ENCODE measurements at places on chromosomes 16 and 17.

- no peak for DNase-seq
Observed at GRCh38 chr16:424033-424622, 1.3 kb upstream of the RAB11FIP3 start.

- DNase-seq, result no peak
Observed at GRCh38 chr17:49514071-49514721, 19.1 kb downstream of the NGFR start.

DNA sequence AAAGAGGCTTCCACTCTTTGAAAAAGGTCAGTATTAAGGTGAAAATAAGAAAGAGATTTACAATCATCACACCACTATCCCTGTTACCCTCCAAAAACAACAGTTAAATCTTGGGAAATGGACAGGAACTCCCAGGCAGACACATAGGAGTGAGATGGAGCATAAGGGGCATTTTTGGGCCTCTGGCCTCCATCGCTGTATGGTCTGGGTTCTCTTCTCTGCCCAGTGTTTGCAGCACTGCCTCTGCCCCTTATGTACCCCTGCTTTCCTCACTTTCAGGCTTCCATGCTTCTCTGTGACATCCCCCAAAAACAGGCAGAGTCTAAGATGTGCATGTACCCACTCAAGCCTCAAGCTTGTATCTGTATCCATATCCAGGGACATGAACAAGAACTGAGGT, 630 bp upstream of the HOXB2 start:
- DNase-seq, result no peak

DNA sequence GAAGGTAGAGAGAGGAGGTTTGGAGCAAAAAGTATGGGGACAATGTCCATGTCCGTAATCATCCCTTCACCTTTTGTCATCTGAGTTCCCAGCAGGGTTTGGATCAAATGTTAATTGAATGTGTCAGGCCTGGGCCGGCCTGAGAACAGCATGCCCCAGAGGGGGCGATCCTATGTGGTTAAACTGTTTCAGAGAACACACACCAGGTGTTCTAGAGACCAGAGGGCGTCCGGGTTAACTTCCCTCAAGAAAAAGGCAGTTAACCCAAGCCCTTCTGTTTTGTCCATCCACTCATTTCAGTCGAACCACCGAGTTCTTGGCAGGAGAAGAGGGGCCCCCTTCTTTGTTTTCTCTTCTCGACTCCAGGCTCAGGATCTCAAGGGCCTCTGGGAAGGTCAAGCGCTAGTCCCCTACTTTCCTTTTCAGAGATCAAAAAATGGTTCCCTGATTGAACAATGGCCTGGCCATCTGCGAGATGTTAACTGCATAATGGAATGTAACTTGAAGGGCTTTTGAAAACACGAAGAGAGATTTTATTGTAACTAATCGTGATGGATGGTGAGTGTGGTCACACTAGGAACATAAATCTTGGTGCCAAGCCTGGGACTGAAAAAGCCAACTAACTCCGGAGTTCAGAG, 142.5 kb downstream of the IRX3 start:
- DNase-seq, result no peak

DNA sequence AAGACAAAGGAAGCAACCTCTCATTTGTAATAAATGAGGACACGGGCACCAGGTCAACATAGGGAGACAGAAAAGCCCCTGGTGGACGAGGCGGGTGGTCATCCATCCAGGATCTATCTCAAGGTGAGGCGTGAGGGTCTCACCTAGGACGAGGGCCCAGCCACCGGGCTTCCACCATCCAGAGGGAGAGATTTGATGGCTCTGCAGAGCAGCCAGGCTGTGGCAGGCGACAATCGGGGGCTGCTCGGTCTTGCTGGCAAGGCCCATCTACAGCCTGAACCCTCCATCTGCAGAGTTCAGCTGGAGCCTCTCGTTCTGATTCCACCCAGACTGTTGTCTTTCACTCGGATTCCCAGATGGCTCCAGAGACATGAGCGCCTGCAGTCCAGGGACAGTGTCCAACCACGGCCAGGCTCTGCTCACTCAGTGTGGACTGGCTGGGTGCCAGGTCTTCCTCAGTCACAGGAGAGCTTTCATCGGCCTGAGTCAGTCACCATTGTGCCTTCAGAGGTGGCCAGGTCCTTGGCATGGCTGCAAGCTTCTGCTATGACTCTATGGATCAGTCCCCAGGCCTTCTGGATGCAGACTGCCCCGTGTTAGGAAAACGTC, 5.9 kb downstream of the LITAFD start:
- no peak for DNase-seq

DNA sequence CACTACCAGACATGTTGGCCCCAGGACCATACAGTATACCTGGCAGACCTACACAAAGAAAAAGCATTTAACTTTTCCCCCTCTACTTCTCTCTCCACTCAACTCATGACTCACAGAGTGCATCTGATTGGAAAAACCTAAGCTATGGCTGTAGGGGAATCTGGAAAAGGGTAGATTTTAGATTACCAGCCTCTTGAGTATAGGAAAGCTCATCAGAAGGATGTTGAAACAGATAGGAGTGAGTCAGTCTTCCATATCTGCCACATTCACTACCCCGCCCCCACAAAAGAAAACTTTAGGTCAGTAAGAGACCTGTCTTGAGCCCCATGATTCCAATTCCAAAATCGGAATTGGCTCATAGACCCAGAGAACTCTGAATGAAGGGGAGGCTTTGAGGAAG, 12.3 kb downstream of the KRT9 start:
- DNase-seq, result no peak

GRCh38 chr17:75135946-75136345, 4.4 kb upstream of the NT5C start:
- peak; percentile 2 for DNase-seq

DNA sequence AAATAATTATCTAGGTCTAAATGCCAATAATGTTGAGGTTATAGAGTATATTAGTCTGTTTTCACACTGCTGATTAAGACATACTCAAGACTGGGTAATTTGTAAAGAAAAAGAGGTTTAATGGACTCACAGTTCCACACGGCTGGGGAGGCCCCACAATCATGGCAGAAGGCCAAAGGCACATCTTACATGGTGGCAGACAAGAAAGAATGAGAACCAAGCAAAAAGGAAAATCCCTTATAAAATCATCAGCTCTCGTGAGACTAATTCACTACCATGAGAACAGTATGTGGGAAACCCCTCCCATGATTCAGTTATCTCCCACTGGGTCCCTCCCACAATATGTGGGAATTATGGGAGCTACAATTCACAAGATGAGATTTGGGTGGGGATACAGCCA, 2.9 kb upstream of the KATNB1 start:
- no peak for DNase-seq

- peak; percentile 76 for DNase-seq
Observed at GRCh38 chr17:7435676-7436555, 681 bp downstream of the TMEM102 start.

DNA sequence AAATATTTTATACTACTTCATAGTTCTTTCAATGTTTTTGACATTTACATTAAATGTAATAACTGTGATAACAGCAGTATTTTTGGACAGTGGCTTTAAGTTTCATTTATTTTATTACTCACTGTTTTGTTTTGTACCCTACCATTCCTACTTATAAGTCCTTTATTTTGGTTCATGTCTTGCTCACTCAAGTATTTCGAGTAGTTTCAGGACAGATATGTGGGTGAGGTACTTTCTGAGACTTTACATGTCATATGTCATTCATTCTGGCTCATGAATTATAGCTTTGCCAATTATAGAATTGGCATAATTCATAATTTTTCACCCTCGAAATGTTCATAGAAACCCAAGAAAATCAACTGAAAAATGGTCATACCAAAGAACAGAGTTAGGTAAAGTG, 44.4 kb downstream of the PIK3R5 start:
- DNase-seq, result no peak

GRCh38 chr17:57379237-57379894, 123.0 kb downstream of the MSI2 start:
- DNase-seq, result no peak

DNA sequence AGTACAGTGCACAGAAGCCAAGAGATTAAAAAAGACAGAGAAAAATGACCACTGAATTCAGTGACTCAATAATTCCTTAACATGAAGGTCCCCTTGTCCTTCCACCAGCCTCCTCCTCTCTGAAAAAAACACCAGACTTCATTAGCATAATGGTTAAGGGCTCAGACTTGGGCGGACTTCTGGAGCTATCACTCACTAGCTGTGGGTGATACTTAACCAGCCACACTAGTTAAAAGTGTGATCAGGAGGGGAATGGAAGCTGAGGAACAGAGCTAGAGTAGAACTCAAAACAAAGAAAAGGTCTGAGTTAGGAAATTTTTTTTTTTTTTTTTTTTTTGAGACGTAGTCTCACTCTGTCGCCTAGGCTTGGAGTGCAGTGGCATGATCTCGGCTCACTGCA, 23.2 kb downstream of the ZNF652 start:
- no peak for DNase-seq

- DNase-seq, result no peak
Observed at GRCh38 chr17:64692187-64692586, 30.1 kb upstream of the SMURF2 start.

DNA sequence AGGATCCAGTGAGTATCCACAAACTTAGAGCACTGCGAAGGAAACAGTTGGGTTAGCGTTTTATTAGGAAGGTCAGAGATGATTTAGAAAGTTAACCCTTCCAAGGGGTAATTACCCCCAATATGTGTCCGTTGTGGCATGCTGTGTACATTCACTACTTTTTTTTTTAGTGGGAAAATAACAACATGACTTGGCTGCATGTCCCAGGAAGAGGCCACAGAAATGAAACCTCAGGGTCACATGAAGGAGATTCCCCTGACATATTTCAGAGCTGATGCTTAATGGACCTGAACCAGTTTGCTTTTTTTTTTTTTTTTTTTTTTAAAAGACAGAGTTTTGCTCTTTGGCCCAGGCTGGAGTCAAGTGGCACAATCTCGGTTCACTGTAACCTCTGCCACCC, 167.5 kb downstream of the PRKCA start:
- DNase-seq, result no peak

DNA sequence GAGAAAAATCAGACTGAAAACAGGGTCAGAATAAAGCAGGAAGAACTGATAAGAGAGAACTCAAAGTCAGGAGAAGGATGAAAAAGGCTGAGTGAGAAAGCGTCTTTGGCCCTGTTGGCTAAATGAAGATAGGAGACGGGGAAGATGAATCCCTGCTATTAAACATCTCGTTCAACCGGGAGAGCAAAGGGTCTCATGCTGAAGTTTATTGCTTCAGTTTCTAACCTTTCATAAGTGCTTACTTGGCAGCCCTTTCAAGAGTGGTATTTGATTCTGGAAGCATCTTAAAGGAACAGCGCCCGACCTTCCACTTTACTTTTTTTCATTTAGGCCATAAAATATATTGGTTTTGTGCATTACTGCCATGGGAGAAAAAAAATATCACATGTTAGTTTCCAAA, 288.3 kb upstream of the RBFOX1 start:
- DNase-seq, result no peak

GRCh38 chr17:75561927-75562603, 25.5 kb upstream of the MYO15B start:
- DNase-seq, result no peak

DNA sequence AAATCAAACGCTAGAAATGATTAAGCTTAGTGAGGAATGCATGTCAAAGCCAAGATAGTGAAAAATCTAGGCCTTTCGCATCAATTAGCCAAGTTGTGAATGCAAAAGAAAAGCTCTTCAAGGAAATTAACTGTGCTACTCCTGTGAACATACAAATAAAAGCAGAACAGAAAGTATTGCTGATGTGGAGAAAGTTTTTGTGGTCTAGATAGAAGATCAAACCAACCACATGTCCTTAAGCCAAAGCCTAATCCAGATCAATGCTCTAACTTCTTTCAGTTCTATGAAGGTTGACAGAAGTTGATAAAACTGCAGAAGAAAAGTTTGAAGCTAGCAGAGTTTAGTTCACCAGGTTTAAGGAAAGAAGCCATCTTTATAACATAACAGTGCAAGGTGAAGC, 1044.6 kb downstream of the CDH11 start:
- DNase-seq, result no peak

DNA sequence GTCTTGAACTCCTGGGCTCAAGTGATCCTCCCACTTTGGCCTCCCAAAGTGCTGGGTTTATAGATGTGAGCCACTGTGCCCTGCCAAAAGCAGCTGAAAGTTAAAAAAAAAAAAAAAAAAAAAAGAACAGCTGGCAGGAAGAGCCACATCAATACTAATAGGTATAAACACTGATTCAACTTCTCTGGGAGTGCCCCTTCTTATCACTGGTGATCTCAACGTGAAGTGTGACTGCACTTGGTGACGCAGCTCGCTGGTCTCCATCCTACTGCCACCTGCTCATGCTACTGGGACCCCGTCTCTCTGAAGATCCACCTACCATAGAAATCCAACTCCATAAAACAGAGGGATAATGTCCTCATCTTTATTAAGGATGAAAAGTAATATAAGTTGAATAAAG, 40.8 kb downstream of the RNF157 start:
- DNase-seq, result peak; percentile 64

DNA sequence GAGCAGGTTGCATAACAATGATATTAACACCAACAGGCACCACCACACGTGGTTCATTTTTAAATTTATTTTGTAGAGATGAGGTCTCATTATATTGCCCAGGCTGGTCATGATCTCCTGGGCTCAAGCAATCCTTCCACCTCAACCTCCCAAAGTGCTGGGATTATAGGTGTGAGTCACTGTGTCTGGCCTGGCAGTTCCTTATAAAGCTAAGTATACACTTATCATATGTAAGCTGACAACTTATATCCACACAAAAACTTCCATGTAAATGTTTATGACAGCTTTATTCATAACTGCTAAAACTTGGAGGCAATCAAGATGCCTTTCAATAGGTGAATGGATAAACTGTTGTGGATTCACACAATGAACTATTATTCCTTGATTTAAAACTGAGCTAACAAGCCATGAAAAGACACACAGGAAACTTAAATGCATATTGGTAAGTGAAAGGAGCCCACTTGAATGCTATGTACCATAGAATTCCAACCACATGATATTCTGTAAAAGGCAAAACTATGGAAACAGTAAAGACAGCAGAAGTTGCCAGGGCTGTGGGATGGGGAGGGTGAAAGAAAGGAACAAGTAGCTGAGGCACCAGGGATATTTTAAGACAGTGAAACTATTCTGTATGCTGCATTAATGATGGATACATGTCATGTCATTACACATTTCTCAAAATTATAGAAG, 156.5 kb upstream of the KCNJ18 start:
- DNase-seq, result no peak

- DNase-seq, result no peak
Observed at GRCh38 chr17:17548044-17548443, 43.5 kb downstream of the PEMT start.

DNA sequence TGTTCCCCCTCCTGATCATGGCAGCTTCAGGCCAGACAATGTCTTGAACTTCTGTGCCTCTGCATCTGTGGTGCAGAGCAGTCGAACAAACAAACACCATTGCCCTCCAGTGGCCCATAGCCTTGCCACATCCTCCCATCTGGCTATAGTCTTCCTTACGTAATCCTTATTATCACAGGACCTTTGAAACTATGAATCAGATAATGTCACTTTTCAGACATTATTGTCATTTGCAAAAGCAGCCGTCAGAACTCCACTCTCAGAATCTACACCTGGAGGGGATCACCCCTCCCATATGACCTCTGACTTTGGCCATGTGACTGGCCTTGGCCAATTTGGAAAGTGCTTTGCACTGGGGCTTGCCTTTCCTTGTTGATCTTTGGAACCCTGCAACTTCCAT, 387.3 kb downstream of the MAF start:
- no peak for DNase-seq

GRCh38 chr17:55726440-55726839, 3.8 kb upstream of the TMEM100 start:
- DNase-seq, result no peak

GRCh38 chr17:6930749-6931148, 65.1 kb upstream of the ALOX12 start:
- no peak for DNase-seq

GRCh38 chr16:4414187-4414917, 2.0 kb downstream of the CORO7 start:
- DNase-seq, result peak; percentile 69

GRCh38 chr17:13378361-13378760, 223.4 kb downstream of the HS3ST3A1 start:
- DNase-seq, result no peak
